ENCODE measurements at places on chromosomes 11 and 22. TPM values are rescaled to one million over a fixed set of nuclear protein-coding genes. Genes with fewer than 3 reads are reported as not detected.
A peak's percentile ranks its signal among the peaks of the same experiment; 100 is the strongest.

NLRP6 gene
- 27.7 TPM for total RNA-seq

GRCh38 chr11:27907091-27907490 is 200.9 kb downstream of the KIF18A start:
- DNase-seq, result no peak

CARNS1 gene
- 9.8 TPM for total RNA-seq

HORMAD2 gene
- not detected for total RNA-seq

OR52B4 gene
- not detected for total RNA-seq

ZNF214 gene
- not detected for total RNA-seq

SIK2 gene
- total RNA-seq, result 6.8 TPM

DNA sequence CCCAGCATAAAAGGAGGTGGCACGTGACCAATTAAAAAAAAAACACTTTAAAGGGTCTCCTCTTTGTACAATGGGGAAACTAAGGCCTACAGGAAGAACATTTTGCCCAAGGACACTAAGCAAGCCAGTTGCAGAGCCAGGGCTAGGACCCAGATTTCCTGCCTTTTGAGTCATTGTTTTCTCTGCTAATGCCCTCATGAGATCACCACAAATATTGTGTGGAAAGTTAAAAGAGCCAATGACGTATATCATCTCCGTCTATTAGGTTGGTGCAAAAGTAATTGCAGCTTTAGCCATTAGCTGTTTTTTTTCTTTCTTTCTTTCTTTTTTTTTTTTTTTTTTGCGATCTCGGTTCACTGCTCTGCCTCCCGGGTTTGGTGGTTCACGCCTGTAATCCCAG is 24.1 kb upstream of the LRRC32 start:
- DNase-seq, result no peak

GRCh38 chr11:103450241-103450640 is 341.0 kb downstream of the DYNC2H1 start:
- DNase-seq, result no peak

GRCh38 chr11:34707462-34707840 is 86.6 kb downstream of the EHF start:
- DNase-seq, result no peak

TUB gene
- total RNA-seq, result 0.13 TPM

DNA sequence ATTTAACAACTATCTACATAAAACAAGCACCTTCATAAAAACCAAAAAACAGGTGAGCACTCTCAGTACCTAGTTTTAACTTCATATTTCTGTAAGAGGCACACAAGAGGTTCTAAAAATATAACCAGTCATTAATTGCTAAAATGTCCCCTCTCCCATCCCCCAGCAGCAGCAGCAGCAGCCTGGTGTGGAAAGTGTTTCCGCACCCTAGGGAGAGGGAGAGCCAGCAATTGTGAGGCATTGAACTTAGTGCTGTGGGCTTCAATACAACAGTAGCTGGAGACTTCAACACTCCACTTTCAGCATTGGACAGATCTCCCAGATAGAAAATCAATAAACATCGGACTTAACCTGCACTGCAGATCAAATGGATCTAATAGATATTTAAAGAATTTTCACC is 1158.5 kb downstream of the JRKL start:
- no peak for DNase-seq

DNA sequence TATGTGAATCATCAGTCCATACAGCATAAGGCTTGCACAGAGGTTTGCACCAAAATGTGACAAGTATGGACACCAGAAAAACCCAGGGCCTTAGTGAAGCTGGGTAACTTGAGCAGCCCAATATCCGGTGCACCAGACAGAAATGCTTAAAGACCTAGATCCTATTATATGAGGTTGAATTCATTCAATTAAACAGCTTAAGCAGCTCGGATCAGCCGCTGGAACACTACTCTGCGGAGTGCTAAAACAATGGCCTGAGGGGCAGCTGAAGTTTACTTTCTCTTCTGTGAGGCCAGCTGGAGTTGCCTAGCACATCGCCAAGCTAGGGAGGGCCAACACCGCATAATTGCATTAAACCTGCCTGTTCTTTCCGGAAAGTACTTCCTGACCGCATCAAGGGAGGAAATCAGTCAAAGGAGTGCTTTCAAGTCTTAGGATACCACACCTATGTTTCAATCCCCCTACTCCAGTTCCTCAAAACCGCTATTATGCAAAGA is 17.0 kb upstream of the FAM181B start:
- no peak for DNase-seq

DNA sequence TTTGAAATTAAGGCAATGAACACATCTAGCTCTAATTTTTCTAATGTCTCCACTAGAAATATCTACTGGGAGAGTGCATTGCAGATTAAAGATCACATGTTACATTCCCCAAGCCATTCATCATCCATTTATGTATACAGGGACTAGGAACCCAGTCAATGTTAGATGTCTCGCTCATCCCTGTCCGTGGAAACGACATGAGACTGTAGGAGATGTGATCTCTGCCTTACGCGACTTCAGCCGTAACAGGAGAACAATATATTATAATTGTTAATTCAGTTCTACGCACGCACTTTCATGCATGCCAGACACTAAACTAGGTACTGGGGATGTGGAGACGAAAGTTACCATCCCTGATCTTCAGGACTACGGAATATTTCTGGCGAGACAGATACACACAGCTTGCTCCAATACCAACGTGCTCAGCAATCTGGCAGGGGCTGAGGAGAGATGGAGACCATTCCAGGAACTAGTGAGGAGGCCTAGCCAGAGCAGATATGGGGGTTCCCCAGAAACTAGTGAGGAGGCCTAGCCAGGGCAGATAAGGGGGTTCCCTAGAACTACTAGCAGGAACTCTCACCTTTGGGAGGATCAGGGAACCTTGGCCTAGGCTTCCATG is 706 bp downstream of the DCPS start:
- no peak for DNase-seq

- no peak for DNase-seq
These were observed 915 bp downstream of the FEZ1 start for GRCh38 chr11:125494974-125495725.

GRCh38 chr11:12536566-12536965 is 137.7 kb upstream of the TEAD1 start:
- no peak for DNase-seq

SHANK2 gene
- 0.60 TPM for total RNA-seq

DNA sequence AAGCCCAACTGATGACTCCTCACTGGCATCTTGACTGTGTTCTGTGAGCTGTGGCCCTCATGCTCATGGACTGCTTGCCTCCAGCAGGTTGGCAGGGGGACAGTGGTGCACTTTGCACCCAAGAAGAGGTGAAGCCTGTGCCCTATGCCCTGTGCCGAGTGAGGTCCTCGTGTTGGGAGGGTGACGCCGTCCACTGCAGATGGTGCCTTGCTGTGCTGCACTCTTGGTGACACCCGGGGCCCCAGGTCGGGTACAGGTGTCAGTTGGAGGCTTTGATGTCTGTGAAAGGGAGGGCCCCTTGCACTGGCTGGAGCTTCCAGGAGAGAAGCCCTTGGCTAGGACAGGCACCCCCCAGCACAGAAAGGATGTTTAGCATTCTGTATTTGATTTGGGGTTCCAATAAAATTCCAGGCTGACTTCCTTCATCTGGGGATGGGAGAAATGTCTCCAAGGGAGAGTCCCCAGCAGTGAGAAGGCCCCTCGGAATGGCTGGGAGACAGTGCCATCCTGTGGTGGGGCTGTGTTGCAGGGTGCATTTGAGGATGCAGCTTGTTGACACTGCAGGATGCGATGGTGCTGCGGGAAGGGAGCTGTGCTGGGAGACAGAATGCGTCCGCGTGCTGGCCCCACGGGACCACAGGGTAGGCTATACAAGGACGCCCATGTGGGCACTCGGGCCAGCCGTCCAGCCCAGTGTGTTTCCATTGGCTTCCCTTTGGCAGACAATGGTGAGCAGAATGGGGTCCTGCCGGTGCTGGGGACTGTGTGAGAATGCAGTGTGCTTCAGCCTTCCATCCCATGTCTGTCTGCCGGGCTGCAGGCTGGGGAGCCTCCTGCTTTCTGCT is 2.5 kb upstream of the ZDHHC8 start:
- peak; percentile 47 for DNase-seq

Data from T-cell (primary cell).